Glomerular endothelial cell (primary cell): ENCODE measurements at places on chromosomes 11 and 22. TPM values are rescaled to one million over a fixed set of nuclear protein-coding genes. Genes with fewer than 3 reads are reported as not detected.

TH gene
- 0.23 TPM in 1 of 2 replicates, not detected in the other for total RNA-seq

OR5B17 gene
- total RNA-seq: not detected in 2 replicates

- no peak for DNase-seq
These were observed at the start of gene OR8H2 for GRCh38 chr11:56103210-56103737. TSS of gene OR8H2 (plus strand) at chr11:56103687. CDS start at chr11:56105043, 1,356 bp downstream.

GRCh38 chr11:63504933-63505586, 824 bp upstream of the LGALS12 start:
- DNase-seq: no peak

- no peak for DNase-seq
These were observed 592.0 kb downstream of the BRD1 start for GRCh38 chr22:49235463-49236300.

- DNase-seq: no peak
These were observed 21.4 kb upstream of the TUB start for GRCh38 chr11:8059571-8060011.

- no peak for DNase-seq
These were observed 19.7 kb downstream of the GRAMD4 start for GRCh38 chr22:46639843-46640242.

DNA sequence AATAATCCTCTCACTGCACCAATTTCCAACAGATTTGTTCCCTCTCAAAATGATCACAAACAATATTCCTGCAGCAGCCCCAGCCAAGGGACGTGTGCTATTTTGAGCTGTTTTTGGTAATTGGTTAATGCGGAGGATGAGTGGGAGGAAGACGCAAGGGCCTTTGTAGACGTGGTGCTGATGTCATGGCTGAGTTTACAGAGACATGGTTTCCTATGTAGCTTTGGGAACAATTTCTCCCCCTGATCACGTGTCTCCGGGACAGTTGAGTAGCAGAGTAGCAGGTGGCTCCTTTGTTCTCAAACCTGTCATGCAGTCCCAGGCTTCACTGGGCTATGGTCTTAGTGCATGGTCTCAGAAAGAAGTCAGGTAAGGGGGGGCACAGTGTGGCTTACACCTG, 183.2 kb upstream of the NECTIN1 start:
- no peak for DNase-seq

DNA sequence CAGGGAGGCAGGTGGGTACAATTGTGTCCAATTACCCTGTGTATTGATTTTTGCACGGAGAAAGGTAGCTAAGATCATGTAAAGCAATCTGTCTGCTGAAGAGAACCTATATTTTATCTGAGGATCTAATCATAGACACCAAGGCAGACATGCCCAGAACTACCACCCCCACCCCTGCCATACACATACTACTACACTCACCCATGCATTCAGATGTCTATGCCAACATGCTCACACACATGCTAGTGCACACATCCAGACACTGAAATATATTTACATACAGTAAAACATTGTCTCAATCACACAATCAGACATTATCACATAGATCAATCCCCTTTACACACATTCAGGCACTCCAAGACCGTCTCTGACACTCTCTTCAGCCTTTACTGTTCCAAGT, 1.8 kb downstream of the SCN3B start:
- no peak for DNase-seq
